ENCODE measurements at places on chromosomes 1 and 21. TPM values are rescaled to one million over a fixed set of nuclear protein-coding genes. Genes with fewer than 3 reads are reported as not detected.

SHISA4 gene
- total RNA-seq: 2.6 TPM

TCHHL1 gene
- total RNA-seq: not detected

APOBEC4 gene
- not detected for total RNA-seq

CHIA gene
- total RNA-seq: not detected

LCE1C gene
- not detected for total RNA-seq

SMIM1 gene
- 1.5 TPM for total RNA-seq

WDR64 gene
- not detected for total RNA-seq

RPL22 gene
- 436 TPM for total RNA-seq

CACNA1S gene
- total RNA-seq: not detected

HES5 gene
- not detected for total RNA-seq

PARP1 gene
- total RNA-seq: 263 TPM

DCLRE1B gene
- 34.6 TPM for total RNA-seq

ERICH3 gene
- total RNA-seq: not detected

ADAMTS5 gene
- not detected for total RNA-seq

OR2T29 gene
- total RNA-seq: not detected

GBP5 gene
- 0.09 TPM for total RNA-seq

RO60 gene
- 93.5 TPM for total RNA-seq

SLC30A10 gene
- total RNA-seq: not detected

OLIG1 gene
- not detected for total RNA-seq

ADAM30 gene
- total RNA-seq: not detected

CELA3B gene
- total RNA-seq: not detected

SLC25A34 gene
- total RNA-seq: 3.2 TPM

TFAP2E gene
- total RNA-seq: 0.79 TPM

TSTD1 gene
- total RNA-seq: 1.3 TPM

LMOD1 gene
- not detected for total RNA-seq

SFN gene
- not detected for total RNA-seq

CD164L2 gene
- total RNA-seq: not detected

PDE9A gene
- total RNA-seq: 19.2 TPM

IGSF9 gene
- 7.1 TPM for total RNA-seq

GBP2 gene
- 4.4 TPM for total RNA-seq

KCNK2 gene
- total RNA-seq: not detected
